ENCODE measurements at places on chromosomes 5 and 9.
A peak's percentile ranks its signal among the peaks of the same experiment; 100 is the strongest.

DNA sequence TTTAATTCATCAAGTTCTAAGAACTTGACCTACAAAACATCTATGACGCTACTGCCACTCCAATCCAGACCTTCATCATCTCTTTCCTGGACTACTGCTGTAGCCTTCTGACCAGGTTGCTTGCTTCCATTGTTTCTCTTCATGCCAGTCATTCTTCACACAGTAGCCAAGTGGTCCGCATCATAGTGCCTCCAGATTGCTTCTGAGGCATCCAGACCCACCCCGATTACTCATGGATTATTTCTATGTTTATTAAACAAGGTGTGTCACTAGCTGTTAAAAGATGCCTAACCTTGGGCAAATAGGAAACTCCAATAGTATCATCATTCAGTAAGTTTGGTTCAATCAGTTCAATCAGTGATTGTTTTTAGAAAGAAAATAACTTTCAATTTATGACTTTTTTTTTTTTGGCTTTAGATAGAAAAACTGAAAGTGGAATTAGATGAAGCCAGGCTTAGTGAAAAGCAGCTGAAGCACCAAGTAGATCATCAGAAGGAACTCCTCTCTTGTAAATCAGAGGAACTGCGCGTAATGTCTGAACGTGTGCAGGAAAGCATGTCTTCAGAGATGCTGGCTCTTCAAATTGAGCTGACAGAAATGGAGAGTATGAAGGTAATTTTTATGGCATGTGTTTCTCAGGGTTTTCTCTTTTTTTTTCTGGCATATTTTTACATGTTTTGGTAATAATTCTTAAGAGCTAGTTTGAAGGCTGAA lies 9.5 kb downstream of the SPDL1 start:
- no peak for DNase-seq

- DNase-seq, result no peak
Measured at GRCh38 chr9:100401042-100401441, 25.9 kb upstream of the MSANTD3 start.

DNA sequence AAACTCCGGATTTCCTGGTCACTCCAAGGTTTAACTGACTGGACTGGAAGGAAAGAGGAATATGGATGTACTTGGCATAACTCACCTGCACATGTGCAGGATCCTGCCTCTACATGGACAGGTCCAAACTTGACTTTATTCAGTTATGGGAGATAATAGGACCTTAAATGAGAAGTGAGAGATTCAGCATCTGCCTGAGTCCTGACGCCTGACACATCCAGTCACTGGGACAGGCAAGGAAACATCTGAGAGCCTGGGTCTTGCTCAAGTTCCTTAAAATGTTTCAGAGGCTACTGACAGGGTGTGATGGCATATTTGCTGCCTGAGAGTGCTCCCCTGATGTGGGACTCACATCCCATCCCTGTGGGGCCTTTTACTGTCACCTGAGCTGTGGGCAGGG lies 34.9 kb downstream of the ZNF354A start:
- no peak for DNase-seq

GRCh38 chr5:143890487-143890886 lies 78.5 kb downstream of the HMHB1 start:
- DNase-seq, result peak; percentile 88

DNA sequence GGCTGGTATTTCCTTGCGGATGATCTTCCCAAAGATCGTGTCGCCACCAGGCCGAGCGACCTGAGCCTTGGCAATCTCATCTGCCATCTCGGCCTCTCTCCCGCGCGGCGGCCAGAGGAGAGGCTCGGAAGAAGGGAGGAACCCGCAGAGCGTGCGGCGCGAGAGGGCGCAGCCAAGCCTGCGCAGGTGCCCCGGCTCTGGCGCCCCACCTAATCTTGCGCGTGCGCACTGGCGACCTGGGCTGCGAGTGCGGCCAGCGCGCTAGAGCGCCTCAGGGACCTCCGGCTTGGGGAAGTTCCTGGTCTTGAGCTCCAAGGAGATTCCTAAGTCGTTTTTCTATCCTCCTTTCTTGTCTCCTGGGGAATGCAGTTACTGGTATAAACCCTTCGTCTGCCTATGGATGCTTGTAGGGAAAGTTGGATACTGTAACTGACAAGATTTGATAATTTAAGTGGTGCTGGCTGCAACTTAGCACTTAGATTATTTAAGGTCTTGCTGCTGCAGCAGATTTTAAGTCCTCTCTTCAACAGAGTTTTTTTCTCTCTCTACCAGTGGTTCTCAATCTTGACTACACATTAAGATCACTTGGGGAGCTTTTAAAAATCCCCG lies at the start of gene HINT1:
Gene HINT1, minus strand, starts transcription at position 138 of the 609 bp plus-strand sequence. Its CDS starts 51 bp downstream, at position 87.
- peak; percentile 97 for DNase-seq

- no peak for DNase-seq
Measured at GRCh38 chr5:122713041-122713440, 61.8 kb upstream of the SNX2 start.

- no peak for DNase-seq
Measured at GRCh38 chr5:1268666-1269065, 26.2 kb downstream of the TERT start.

- no peak for DNase-seq
Measured at GRCh38 chr9:23441275-23441674, 384.8 kb downstream of the ELAVL2 start.

- DNase-seq, result no peak
Measured at GRCh38 chr9:134222018-134222573, 57.7 kb upstream of the RNU6ATAC start.

DNA sequence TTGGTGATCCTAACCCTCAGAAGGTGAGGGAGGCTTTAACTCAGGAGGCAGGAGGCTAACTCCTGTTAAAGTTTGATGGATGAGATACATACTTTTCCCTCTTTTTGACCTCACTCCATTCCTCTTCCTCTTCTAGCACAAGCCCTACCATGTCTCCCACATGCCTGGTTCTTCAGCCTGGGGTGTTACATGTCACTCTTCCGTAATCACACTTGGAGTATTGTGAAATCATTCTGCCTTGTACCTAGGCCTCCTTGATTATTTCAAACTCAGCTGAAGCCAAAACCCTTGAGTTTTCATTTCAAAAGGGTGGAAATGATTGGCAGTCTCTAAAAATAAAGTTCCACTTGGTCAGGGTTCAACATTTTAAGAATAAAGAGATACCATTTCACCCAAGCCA lies 1.8 kb downstream of the PLAC8L1 start:
- no peak for DNase-seq

DNA sequence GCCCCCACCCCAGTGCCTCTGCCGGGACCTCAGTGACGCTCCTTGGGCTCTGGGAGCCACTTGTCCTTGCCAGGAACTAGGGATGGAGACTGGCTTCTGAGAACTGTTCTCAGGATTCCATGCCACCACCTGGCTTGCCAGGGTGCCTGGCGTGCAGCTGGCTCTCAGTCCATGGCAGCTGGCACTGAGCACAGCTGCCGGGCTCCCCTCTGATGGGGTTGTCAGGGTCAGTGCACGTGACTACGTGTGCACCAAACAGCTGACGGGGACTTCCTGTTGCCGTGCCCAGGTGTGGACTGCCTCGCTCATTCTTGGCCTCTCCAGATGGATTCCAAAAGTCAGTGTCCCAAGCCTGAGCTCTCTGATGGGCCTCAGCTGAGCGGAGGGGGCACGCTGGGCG lies 9.4 kb downstream of the KCNT1 start:
- DNase-seq, result peak; percentile 85

DNA sequence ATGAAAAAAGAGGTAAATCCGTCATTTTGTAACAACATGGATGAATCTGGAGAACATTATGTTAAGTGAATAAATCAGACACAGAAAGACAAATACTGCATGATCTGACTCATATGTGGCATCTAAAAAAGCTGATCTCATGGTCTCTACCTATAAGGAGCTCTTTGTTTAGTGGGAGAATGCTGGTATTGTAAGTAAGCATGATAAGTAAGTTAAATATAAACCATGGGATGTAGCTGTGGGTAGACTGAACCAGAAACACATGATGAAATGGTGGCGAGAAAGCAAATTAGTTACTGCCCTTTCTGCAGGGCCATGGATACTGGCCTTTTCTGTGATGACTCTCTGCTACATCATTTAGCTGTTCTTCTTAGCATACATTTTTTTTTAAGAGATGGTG lies 66.4 kb upstream of the RUSC2 start:
- no peak for DNase-seq

DNA sequence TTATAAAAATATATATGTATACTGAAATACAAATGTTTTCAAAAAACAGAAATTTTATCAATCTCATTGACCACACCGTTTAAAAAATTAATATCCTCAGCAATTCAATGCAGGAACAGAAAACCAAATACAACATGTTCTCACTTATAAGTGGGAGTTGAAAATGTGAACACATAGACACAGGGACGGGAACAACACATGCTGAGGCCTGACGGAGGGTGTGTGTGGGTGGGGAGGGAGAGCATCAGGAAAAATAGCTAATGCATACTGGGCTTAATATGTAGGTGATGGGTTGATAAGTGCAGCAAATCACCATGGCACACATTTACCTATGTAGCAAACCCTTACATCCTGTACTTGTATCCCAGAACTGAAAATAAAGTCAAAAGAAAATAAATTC lies 409.5 kb downstream of the MLLT3 start:
- no peak for DNase-seq

DNA sequence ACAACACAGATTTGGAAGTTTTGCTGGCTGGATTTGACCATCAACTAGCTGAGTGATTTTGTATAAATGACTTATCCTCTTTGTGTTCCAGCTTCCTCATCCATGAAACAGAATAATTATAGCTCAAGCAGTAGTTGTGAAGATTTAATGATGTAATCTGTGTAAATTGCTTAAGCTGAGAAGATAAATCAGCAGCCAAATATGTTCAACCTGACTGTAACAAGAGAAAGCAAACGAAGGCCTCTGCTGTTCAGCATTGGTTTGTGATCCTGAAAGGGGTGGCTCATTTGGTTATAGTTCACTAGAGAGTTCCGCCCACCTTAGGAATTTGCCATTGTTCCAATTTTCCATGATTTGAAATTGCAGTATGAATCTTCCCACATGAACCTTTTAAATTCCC lies 75.7 kb upstream of the CCDC112 start:
- DNase-seq, result peak; percentile 97

- DNase-seq, result no peak
Measured at GRCh38 chr5:56471707-56472106, 238.6 kb upstream of the ANKRD55 start.

DNA sequence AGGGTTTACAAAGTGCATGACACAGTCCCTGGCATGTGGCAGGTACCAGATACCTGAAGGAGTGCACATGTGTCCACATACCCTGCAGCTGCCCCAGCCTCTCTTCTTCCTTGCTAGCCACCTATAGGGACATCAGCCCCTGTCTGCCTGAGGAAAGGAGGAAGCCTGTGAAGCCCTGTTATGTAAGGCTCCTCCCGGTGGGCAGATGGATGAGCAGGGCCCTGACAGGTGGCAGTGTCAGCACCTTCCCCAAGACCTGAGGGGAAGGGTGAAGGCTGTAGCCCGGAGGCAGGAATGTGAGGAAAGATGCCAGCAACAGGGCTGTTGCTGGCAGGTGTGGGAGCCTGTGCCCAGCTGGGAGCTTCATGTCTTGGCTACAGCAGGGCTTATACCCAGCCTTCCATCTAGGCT lies 21.7 kb downstream of the TCF7 start:
- peak; percentile 21 for DNase-seq

DNA sequence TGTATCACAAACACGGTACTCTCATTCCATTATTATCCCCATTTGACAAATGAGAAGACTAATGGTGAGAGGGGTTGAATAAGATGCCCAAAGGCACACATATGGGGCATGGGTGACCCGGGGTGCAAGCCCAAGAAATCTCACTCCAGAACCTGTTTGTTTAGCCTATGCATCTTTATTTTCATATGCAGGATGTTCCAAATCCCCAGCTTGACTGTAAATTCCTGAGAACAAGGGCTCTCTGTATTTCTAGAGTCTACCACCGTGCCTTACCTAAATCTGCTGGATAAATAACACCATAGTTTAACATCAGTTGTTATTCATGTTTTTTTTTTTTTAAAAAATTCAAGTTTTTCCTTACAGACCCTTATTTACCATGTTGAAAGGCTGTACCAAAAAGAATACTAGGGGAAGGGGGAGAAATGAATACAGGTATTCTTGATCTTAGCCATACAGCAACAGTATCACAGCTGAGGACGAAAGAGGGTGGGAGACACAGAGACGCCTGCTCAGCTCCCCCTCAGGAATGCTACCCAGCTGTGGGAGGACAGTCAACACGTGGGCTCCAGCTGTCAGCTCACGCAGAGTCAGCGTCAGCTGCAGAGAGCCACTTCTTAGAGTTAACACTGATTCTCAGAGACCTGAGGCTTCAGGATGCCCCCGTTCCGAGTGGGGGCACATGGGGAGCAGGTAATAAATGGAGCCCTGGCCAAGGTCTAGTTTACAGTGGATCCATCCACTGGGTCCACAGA lies 86.6 kb downstream of the MED27 start:
- DNase-seq, result no peak

DNA sequence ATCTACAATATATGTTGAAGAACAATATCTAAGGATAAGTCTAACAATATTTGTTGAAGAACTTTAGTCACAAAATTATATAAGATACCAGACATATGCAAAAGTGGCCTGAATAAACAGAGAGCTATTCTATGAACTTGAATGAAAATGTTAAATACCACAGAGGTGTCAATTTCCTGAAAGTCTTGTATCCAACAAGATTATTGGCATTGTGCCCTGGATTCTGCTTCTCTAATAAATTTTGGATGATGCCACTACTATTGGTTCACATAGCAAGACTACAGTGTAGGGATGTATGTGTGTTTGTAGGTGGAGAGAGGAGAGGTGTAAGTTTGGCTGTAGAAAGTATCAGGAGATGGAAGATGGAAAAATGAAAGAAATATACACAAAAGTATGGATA lies 731.8 kb upstream of the RGMB start:
- DNase-seq, result peak; percentile 65

GRCh38 chr5:170495825-170496661 lies 7.8 kb upstream of the KCNIP1 start:
- DNase-seq, result no peak

DNA sequence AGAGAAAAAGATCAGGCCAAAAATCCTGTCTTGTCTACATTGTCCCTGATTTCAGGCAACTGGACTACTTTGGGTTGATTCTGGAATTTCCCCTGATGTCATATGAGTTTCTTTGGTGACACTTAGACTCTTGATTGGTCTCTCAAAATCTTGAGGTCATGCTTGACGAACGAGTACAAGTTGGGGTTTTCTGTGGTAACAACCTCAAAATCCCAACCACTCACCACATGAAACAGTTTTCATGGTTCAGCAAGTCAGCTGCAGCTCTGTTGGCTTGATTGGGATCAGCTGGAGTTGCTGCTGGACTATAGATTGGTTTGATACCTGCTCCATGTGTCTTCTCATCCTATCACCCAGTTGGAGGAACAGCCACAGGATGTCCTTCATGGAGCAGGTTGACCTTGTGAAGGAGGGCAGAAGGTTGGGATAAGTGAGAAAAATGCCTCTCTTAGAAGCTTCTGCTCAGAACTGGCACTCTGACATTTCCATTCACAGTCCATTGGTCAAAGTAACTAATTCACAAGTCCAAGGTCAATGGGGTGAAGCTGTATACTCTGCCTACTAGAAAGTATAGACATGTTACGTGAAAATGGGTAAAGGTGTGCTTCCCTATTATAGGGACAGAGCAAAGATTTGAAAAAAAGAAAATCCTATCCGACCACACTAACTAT lies 284.5 kb downstream of the SH3GL2 start:
- DNase-seq, result no peak

GRCh38 chr5:128469912-128470311 lies 68.1 kb downstream of the FBN2 start:
- no peak for DNase-seq

GRCh38 chr5:163504079-163504931 lies 1.1 kb upstream of the MAT2B start:
- DNase-seq, result peak; percentile 77

All from NCI-H69 (cell line).